ENCODE measurements at places on chromosomes 12 and 14.

GRCh38 chr12:95520816-95521215, 30.5 kb downstream of the USP44 start:
- DNase-seq, result no peak

DNA sequence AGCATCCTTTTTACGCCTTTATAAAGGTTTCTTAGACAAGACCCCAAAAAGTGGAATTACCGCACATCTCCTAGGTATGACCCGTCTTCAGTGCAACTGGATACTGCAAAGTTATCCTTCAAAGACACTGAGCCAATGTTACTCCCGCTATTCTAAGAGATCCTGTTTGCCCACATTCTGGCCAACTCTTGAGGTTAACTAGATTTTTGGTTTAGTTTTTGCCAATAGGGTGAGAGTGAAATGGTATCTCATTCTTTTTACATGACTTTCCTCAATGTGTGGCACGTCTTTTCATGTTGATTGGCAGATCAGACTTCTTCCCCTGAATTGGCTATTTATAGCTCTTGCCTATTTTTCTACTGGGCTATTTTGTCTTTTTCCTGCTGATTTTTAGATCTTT, 347.2 kb downstream of the MED13L start:
- no peak for DNase-seq

DNA sequence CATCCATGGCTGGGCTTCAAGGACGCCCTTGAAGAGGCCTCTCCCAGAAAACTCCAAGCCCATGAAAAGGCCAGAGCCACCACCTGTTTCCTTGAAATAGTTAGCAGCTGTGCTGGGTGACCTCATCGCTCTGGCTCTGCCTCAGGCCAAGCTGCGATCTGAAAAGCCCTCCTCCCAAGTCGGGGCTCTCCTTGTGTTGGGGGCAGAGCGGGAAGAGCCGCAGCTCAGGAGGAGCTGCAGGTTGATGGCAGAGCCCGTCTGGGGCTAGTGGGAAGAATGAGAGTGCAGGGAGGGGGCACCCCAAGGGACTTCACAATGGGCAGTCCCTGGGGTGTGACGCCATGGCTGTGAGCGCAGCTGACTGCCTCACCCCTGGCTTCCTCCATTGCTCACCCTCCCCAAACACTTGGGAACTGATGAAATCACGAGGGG, 50.0 kb upstream of the STON2 start:
- DNase-seq, result no peak

DNA sequence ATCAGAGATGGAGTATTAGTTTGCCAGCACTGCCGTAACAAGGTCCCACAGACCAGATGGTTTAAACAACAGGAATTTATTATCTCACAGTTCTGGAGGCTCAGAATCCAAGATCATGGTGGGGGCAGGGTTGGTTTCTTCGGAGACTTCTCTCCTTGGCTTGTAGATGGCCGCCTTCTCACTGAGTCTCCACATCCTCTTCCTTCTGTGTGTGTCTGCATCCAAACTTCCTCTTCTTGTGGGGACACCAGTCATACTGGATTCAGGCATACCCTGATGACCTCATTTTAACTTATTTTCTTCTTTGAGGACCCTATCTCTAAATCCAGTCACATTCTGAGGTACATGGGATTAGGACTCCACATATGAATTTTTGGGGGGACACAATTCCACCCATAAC, 455.5 kb downstream of the RGS6 start:
- no peak for DNase-seq

- DNase-seq, result peak; percentile 89
Observed at GRCh38 chr14:81324011-81324410, 76.1 kb downstream of the STON2 start.

DNA sequence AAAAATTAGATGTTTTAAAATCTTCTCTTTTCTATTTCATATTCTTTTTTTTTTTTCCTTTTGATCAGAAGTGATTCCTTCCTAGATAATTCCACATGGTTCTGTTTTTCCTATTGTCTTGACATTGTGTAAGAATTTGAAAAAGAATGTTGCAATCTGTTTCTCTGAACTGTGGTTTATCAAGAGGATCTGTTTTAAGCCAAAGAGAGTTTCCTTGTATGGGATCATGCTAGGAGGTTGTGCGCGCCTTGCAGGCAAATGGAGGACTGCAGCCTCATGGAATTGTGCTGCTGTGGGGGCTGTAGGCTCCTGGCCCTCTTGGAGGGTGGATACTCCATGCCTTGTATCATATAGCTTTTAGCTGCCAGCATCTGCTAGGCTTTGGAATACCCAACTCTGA, 43.3 kb upstream of the MBIP start:
- no peak for DNase-seq

DNA sequence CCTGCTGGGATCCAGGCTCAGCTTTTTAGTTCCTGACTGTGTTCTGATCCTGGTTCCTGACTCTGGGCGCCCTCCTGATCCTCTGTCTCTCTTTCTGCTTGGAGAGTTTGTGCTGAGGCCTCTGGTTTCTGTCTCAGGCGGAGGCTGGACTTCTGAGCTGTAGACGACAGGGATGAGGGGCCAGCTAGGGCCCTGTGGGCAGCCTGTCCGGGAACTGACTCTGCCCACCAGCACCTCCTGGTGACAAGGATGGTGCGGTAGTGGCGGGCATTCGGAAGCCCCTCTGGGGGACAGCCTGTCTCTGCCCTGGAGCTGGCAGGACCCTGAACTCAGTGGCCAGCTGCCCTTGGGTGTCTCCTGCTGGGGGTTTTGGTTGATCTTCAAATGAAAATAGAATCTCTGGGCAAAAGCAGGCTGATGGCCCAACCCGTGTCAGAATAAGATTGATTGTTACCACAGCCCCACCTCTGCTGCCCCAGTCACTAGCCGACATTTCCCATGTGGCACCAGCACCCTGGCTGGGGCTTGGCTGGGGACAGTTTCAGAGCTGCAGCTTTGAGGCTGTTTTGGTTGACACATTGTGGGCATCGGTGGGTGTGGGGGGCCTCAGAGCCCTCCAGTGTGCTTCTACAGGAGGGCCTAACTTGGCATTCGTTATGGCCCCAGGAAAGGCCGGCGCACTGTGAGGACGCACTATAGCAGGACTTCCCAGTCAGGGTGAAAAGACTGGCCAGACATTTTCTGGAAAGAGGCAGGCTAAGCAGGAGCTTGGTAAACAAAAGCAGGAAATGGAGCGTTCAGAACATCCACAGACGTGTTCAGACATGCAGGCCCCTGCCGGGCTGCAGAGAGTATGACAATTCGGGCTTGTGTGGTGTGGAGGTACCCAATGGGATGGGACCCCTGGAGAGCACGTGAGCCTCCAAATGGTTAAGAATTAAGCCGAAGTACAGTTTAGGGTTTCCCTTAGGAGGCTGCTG, 16.2 kb downstream of the KRT80 start:
- no peak for DNase-seq

DNA sequence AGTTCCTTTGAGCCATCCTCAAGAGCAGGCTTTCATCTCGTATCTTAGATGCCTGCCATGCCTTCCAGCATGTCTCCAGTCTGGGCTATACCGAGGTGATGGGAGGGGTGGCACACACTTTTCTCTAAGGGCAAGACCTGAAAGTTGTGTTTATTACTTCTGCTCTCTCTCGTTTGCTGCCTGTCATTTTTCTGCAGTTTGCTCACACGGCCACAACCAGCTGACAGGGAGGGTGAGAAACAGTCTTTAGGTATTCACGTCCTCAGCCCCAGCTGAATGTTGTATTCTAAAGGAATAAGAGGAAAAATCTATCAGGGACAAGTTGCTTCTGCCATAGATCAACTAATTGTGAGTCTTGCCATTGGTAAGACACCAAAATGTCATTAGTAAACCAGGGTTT, 88.0 kb downstream of the TMTC2 start:
- no peak for DNase-seq

DNA sequence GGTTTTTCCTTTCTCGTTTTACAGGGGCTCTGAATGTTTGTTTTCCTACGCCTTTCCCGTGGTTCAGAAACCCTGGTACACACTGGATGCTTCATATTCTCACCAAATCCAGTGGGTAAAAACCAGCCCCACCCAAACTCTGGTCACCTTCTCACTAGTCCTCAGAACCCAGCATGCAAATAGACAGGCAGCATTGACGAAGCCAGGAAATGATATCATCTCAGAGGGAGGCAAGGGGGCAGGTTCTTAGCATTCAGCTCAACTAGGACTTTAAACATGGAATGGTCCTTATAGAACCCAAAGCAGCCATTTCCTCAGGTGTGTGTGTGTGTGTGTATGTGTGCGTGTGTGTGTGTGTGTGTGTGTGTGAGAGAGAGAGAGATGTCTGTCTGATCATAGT, 142.0 kb downstream of the KCNK10 start:
- DNase-seq, result no peak

- no peak for DNase-seq
Observed at GRCh38 chr14:72495668-72496067, 398.2 kb downstream of the DPF3 start.

GRCh38 chr12:30515351-30515750, 180.3 kb downstream of the IPO8 start:
- DNase-seq, result no peak

- no peak for DNase-seq
Observed at GRCh38 chr12:71972441-71973074, 33.9 kb downstream of the TPH2 start.

GRCh38 chr14:79586416-79586815, 624.9 kb downstream of the DIO2 start:
- no peak for DNase-seq

DNA sequence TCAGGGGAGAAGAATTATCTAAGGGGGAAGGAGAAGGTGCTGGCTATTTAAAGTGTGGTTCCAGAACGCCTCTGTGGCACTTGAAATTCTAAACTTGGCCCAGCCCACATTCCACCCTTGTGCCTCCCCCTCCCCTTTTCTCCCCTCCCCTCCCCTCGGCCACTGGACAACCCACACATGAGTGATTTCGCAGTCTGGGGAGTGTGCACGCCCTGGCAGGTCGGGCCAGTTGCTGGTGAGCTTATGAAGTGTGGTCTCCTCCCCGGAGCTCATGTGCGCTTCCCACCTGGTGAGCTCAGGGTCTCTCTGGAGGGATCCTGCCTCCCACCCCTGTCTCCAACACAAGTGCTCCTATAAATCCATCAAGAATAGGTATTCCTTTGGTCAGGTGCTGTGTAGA, at the start of gene SLC6A13:
Gene SLC6A13, minus strand, starts transcription at position 20 of the 400 bp plus-strand sequence. CDS start 2,784 bp downstream, outside the sequence.
- DNase-seq, result no peak

Data from urothelium cell line (cell line).